ENCODE measurements at places on chromosomes 4 and X.

DNA sequence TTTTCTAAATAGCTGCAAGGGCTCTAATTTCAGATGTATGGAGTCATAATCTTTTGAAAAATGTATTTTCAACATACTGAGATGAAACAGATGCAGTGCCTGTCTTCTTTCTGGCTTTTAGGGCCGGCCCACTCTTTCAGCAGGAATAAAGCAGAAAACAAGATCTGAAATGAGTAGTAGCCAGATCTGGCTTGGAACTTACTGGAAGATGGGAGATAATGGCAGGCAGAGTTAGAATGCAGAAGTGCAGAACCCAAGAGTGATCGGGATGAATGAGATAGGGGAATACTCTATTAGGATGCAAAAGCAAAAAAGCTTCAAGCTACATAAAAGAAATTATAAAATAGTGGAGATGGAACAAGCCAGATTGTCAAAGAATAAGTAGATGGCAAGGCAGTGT, 1.4 kb upstream of the FAM120C start:
- DNase-seq: no peak

GRCh38 chr4:40140196-40140595, 56.6 kb upstream of the RHOH start:
- DNase-seq: no peak

DNA sequence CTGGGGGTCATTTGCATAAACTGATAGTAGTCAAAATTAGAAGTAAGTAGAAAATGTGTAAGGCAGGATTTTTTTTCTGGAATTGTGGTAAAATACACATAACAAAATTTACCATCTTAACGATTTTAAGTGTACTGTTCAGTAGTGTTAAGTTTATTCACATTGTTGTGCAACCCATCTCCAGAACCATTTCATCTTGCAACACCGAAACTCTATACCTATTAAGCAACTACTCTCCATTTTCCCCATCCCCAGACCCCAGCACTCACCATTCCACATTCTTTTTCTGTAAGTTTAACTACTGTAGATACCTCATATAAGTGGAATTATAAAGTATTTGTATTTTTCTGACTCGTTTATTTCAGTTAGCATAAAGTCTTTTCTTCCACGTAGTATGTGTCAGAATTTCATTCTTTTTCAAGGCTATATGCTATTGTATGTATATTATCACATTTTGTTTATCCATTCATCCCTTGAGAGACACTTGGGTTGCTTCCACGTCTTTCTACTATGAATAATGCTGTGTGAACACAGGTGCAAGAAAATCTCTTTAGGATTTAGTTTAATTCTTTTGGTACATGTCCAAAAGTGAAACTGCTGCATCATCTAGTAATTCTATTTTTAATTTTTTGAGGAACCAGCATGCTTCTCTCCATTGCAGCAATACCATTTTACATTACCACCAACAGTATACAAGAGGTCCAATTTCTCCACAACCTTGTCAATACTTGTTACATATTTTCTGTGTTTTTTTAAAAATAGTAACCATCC, 39.1 kb upstream of the NSUN7 start:
- DNase-seq: no peak

DNA sequence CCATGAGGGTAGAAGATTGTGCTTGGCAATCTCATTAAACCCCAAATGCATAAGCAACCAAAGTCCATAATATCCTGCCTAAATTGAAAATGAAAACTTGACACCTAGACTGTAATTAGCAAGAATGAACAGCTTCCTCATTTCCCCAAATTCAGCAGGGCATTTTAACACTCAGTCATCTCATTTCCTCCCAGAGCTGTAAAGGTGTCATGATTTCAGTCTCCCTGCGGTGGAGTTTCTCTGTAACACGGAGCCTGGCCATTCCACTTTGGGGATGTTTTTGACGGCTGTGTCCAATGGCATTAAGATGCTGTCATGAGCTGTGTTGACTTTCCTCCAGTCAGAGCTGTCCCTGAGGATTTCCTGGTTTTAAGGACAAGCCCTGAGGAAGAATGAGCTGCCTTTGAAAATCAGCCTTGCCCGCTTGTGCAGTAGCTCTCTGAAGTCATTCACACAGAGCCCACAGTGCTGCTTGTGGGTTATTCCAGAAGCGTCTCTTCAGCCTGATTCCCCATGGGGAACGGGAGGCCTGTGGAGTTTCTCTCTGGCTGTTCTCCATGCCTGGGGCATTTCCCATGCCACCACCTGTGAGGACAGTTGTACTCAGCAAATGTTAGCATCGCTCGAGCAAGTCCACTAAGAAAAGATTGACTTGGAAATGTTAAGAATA, 187.0 kb downstream of the MID1 start:
- no peak for DNase-seq

GRCh38 chrX:19303256-19303880, 40.4 kb upstream of the PDHA1 start:
- no peak for DNase-seq

DNA sequence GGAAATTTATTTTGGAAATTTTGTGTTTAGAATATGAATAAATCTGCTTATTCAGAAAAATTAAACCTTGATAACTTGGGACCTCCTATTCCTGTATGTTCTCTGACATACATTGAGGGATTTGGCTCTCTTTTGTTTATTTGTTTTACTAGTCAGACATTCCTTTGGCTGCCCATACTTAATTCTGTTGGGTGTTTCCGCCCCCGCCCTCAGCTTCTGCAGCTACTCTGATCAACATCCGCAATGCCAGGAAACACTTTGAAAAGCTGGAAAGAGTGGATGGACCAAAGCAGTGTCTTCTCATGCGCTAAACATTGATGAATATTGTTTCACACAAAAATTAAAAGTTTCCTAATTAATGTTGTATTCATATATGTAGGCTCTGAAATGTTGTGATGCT, 40.5 kb downstream of the RRAGB start:
- DNase-seq: no peak

GRCh38 chr4:101101072-101101471, 246.3 kb downstream of the PPP3CA start:
- no peak for DNase-seq

DNA sequence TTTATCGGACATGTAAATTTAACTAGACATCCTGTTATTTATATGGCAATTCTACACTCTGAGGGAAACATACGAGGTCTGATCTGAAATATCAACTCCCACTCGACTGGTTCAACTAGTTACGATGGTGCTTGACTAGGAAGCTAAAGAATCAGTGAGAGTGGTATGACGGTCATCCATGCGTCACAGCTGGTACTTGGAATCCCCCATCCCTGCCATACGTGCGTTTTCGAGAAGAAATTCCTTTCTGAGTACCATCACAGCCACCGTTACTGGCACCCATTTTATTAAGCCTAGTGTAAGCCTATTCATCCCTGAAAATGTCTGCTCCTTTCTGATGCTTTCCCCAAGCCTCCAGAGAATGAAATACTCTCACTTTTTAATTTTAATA, 695 bp upstream of the PIGA start:
- no peak for DNase-seq

DNA sequence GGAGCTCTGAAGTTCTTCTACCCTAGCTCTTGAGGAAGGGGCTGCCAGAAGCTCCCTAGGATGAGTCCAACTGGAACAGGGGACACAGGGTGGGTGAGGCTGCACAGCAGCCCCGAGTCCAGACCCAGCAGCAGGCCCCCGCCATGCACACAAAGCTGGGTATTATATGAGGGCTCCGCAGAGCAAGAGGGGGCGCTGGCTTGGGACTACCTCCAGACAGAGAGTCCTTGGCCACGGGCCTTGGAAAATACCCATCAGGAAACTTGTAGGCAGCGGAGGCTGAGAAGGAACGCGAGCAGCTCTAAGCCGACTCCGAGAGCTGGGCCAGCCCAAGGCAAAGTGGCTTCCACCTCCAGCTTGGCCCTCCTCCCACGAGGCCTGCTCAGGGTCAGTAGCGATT, 8.1 kb downstream of the HCFC1 start:
- DNase-seq: no peak

DNA sequence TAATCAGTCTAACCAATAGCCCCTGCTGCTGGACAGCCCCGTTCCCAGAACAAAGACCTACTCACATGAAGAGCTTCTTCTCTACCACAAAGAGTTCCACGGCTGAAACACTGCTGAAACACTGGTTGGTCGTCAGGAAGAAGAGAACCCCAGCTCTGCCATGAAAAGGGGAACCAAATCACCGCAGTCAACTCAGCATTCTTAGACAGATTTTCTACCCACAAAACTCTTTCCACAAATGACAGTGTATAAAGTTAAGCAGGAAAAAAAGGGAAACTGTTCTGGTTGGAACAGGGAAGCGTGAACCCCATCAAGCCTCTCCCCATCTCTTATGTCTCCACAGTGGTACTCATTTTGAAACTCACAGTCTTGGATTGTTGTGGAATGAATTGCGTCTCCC, 57.3 kb downstream of the ABCG2 start:
- DNase-seq: no peak

DNA sequence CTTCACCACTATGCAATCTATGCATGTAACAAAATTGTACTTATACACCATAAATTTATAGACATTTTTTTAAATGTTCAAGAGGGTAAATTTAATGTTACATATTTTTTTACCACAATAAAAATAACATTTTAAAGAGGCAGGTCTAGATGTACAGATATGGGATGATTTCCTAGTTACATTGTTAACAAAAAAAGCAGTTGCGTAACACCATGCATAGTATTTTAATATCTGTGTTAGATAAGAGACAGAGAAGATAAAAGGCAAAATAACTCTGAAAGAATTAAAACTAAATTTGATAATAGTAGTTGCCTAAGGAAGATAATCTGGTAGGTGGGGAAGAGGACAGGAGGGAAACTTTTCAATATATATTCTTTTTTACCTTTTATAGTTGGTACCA, 9.1 kb upstream of the ATRX start:
- no peak for DNase-seq
